ENCODE measurements at places on chromosomes 6 and 20.

DNA sequence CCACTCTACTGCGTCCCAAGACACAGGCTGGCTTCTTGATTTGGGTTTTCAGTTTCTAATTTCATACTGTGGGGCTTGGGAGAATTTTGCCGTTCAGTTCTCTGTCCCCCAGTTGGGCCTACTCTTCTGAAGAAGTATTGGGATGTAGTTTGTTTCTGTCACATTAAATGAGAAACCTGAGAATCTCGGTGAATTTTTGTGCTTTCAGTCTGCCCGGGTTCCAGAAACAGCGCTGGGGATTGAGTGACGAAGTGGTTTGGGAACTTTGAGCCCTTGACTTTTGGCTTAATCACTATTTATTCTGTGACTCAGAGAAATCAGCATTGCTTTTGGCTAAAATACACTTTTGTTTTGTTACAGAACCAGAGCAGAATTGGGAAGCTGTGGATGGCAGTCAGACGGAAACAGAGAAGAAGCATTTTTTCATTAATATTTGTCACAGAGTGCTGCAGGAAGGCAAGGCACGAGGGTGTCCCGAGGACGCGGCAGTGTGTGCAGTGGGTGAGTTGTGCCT, 74.0 kb downstream of the IGF2R start:
- DNase-seq = no peak

DNA sequence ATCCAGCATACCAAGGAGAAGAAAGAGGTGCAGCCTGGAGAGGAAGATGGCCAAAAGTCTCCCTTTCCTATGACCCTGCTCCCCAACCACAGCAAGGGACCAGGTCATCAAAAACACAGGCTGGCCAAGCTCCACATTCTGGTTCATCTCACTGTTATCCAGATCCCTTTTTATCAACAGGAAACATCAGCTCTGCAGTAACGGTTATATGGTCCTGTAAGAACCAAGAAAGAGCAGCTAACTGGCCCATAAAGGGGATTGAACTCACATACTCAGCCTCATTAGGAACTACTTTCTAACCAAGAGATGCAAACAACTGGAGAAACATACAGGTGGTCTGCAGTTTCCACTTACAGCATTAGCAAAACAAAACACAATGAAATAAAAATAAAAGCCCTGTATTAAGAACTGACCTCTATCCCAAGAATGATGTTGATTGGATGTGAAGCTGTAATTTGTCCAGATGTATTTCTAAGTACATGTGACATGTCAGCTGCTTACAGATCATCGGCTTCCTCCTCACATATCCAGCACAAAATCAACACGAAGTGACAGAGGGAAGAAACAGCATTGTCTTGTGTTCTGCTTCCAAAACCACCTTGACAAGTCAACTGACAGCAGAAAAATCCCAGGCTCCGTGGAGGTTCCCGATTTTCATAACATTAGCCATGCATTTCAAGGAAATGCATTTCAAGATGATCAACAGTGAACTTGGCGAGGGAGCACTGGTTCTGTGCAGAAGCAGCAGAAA, 557.2 kb upstream of the AGPAT4 start:
- no peak for DNase-seq

DNA sequence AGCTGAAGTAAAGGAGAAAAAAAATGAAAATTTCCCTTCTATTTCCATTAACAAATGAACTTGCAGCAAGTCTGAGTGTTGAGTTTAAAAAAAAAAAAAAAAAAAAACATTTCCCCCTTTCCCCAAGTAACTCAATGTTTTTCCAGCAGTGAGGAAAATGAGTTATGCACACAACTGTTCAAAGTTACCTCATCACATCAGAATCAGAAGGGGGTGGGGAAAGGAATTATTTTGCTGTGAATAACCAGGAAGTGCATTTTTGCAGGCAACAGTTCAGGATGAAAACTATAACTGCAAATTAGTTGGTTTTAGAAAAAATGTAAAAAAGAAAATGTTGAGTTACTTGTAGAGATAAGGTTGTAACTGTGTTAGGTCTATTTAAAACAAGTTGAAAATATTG, 568.9 kb upstream of the CITED2 start:
- no peak for DNase-seq

DNA sequence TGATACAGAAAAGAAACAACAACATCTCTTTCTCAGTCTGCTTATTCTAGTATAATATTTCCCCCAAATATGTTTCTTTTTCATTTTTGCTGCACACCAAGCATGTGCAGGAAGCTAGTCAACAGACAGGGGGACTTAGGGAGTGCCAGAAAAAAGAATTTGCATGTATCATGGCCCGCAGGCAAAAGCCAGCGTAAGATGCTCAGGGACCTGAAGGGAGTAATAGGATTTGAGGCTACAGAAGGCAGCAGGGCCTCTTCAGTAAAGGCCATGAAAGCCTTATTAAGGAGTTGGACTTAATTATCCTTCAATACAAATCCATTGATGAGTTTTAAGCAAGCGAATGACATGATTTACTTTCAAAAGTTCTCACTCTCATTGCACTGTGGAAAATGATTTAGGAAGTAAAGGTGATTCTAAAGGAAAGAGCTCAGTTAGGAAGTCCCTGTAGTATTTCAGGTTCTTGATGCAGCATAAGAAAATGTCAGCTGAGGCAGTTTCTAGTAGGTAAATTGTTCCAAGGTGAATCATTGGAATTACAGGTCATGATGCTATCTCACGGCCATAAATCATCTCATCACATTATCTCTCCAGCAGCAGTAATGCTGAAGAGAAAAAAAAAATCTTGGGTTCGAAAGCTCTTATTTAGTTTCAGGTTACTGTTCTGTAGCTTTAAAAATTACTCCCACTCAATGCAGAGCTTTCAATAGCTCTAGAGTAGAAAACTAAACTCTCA, 94.8 kb downstream of the PTCHD4 start:
- no peak for DNase-seq

- DNase-seq = no peak
Observed at GRCh38 chr20:13028673-13029072, 19.9 kb downstream of the SPTLC3 start.

- DNase-seq = no peak
Observed at GRCh38 chr20:63540417-63541186, 3.4 kb upstream of the PTK6 start.

DNA sequence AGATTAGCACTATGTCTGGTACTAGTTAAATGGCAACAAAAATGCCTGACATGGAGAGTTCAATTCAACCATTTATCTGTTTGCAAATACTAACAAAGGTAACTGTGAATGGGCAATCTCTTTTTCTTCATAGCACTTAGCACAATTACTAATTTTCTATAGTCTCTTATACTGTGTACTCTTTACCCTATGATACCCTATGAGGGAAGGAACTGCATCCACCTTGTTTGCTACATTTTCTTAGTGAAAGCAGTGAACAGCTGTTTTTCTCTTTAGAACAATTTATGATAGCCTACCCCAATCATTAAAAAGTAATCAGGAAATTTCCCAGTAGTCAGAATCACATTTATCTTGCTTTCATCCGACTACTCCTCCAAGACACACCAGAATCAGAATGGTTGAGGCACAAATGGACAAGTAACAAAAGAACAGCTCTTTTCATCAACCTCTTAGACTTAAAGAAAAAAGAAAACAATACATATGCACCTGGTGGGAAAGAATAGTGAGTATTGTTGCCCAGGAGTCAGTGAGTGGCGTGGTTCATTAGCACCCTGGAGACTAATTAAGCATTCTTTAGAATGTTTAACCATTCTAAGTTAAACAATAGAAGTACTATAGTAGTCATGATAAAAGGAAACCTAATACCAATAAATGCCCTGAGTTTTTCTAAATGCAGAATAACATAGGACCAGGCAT, 16.7 kb downstream of the ZNF292 start:
- DNase-seq = no peak

GRCh38 chr6:35507221-35507620, 5.5 kb downstream of the TULP1 start:
- no peak for DNase-seq

GRCh38 chr6:135644394-135644793, 146.9 kb upstream of the AHI1 start:
- DNase-seq = no peak

DNA sequence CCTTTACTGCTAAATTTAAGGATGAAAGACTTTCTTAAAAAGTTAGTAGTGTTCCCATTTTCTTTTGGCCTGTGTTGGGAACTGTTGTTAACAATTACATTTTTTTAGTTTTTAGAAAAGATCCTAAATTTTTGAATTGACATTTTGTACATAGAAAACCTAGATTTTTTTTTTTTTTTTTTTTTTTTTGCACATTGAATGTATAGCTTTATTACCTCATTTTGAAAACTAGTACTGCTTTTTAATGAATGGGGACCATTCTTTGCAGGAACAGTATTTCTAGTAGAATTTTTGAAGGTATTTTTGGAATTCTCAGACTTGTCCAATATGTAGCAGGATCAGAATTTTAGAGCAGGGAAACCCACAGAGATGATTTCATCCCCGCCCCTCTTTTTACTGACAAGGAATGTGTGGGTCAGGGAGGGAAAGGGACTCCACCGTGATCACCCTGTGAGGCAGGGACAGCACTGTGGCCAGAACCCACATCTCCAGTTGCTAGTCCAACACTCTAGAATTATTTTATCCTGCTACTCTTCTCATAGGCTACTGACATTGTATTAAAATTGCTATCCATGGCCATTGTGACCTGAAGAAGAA, 154.4 kb upstream of the SUPT3H start:
- no peak for DNase-seq

DNA sequence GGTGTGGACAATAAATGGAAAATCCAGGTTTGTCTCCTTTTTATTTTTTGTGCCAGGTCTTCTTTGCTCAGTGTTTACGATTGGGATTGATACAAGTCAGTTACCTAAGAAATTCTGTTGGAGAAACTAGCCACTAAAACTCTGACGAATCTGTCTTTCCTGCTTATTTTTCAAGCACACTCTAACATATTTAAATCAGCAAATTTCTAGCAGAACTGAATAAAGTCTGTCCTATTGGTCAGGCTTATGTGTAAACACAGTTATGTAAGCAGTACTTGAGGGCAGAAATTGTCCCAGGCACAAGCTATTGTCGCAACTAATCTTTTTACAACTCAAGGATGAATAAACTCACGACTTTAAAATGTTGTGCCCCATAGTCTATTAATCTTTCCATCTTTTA, 12.1 kb upstream of the EXOC2 start:
- no peak for DNase-seq

- no peak for DNase-seq
Observed at GRCh38 chr6:140379919-140380318, 1005.5 kb upstream of the CITED2 start.

DNA sequence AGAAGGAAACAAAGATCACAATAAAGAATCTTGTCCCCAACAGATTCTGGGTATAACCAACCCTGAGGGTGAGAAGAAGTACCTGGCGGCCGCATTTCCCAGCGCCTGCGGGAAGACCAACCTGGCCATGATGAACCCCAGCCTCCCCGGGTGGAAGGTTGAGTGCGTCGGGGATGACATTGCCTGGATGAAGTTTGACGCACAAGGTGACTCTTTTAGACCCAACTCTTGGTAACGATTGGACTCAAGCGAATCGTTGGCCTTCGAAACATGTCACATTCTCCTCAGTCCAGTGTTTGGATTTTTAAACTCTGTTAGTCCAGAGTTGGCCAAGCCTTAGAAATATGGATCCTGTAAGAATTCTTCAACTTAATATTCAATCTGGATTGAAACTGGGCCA, 2.6 kb downstream of the PCK1 start:
- no peak for DNase-seq

DNA sequence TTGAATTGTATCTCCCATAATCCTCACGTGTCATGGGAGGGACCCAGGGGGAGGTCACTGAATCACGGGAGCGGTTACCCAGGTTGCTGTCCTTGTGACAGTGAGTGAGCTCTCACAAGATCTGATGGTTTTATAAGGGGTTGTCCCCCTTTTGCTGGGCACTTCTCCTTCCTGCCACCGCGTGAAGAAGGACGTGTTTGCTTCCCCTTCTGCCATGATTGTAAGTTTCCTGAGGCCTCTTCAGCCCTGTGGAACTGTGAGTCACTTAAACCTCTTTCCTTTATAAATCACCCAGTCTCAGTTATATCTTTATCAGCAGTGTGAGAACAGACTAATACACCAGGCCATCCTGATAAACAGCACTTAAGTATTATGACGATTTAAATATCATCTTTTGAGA, 9.0 kb upstream of the MRGBP start:
- DNase-seq = no peak

GRCh38 chr6:100116411-100117194, 122.6 kb upstream of the MCHR2 start:
- peak; percentile 44 for DNase-seq

GRCh38 chr6:158188591-158188990, 20.4 kb downstream of the GTF2H5 start:
- no peak for DNase-seq

- peak; percentile 31 for DNase-seq
Observed at GRCh38 chr20:49276961-49277785, 684 bp downstream of the ZNFX1 start.

DNA sequence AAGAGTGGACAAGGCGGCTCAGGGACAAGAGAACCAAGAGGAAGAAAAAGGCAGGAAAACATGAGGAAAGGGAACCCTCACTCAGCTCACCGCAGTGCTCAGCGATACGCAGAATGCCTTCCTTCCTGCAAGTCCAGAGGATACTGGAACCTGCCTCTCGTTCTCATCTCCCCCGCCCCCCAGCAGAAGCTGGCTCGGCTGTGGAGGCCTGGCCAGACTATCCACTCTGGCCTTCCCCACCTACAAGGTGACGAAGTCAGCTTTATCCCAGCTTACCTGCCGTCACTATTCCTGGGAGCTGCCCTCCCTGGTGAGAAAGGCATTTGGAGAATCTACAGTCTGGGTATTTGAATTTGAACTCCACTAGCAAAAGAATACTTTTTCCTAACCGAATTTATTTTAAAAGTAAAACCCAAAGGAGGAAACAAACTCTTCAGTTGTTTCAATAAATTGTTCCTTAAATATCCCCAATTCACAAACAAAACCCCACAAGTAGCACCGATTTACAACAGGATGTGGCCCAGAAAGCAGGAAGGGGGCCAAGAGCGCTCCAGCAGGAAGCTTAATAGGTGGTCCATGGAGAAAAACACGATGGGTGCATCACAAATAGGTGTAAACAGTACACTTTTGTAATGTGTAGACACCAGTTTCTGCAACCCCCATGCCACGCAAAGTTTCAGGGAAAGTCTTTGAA, 2.1 kb upstream of the DIDO1 start:
- no peak for DNase-seq

DNA sequence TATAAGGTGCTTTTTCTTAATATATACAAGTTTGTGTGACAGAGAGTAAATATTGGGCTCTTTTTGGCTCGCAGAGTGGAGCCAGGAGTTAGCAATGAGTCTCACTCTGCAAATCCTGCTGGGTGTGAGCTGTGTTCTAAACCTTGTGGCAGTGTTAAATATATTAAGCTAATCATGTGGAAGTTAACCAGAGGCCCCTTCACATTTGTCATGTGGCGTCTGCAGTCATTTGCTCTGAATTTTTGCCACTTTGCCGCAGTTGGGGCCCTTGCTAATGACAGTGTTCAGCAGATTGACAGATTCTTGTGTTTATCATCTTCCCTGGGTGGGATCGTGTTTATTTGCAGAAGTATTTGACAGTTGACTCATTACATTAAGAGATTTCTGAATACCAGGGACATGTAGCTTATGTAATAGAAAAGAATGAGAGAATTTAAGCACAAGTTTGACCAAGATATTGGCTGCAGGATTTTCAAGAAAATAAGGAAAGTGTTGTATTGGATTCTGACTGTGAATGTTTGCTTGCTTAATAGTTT, 37.9 kb downstream of the SPATA2 start:
- DNase-seq = no peak
